ENCODE measurements at places on chromosomes 11 and 22.

- peaks cover 26% of the 10 kb centered on the region for H3K27me3 ChIP-seq
- DNase-seq: no peak
- H3K36me3 ChIP-seq: no peaks in the 10 kb centered on the region
- peaks cover 9% of the 10 kb centered on the region for H3K4me1 ChIP-seq
- H3K4me3 ChIP-seq: no peak overlapping the region
Observed at GRCh38 chr11:61922539-61922938, 5.2 kb upstream of the RAB3IL1 start.

GRCh38 chr11:62398011-62398994 is 20.5 kb upstream of the SCGB1A1 start:
- DNase-seq: no peak
- H3K4me3 ChIP-seq: no peak overlapping the region
- no peaks in the 10 kb centered on the region for H3K36me3 ChIP-seq
- H3K27ac ChIP-seq: no peak overlapping the region

DNA sequence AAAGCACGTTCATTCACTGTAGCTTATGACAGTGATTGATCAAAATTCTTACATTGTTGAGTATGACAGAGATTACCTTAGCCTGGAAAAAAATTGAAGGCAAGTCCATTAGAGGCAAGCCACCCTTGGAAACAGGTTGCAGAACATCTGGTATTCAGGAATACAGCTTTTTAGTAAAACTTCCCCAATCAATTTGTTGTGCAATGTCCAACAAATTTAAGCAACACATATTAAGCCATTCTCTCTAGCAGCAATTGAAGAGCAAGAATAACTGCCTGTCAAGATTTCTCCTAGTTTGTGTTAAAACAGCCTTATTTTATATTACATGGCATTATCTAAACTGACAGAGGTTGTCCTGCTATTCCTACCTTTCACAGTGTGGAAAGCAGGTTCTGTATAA is 37.0 kb downstream of the BCL2L13 start:
- no peaks in the 10 kb centered on the region for H3K27me3 ChIP-seq
- H3K4me1 ChIP-seq: peaks cover 3% of the 10 kb centered on the region
- H3K27ac ChIP-seq: no peak overlapping the region
- peaks cover 1% of the 10 kb centered on the region for H3K36me3 ChIP-seq

- H3K4me1 ChIP-seq: peaks cover 5% of the 10 kb centered on the region
- H3K4me3 ChIP-seq: no peak overlapping the region
- no peak overlapping the region for H3K27ac ChIP-seq
- peaks cover 53% of the 10 kb centered on the region for H3K36me3 ChIP-seq
Observed at GRCh38 chr22:37472418-37473006, 13.7 kb downstream of the MFNG start.

DNA sequence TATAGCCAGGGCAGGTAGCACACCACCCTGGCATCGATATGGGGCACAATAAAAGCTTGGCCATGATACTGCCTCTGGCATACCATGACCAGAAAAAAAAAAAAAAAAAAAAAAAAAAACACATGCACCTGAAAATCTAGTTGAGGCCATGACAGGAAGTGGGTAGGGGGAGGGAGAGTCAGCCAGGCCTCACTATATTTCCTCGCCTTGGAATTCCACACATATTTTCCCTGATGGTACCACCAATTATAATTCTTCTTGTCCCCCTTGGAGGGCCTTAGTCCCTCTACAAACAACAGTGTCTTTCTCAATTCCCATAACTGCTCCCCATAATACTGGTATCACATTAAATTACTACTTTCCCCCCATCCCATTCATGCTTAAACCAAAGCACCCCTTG is 12.6 kb upstream of the CHKA start:
- no peak overlapping the region for H3K27ac ChIP-seq
- H3K27me3 ChIP-seq: peaks cover 19% of the 10 kb centered on the region
- peaks cover 17% of the 10 kb centered on the region for H3K36me3 ChIP-seq
